ENCODE measurements at places on chromosomes 11 and 22. TPM values are rescaled to one million over a fixed set of nuclear protein-coding genes. Genes with fewer than 3 reads are reported as not detected.

GRCh38 chr22:43466710-43467109, 54.9 kb downstream of the MPPED1 start:
- no peak for DNase-seq

DNA sequence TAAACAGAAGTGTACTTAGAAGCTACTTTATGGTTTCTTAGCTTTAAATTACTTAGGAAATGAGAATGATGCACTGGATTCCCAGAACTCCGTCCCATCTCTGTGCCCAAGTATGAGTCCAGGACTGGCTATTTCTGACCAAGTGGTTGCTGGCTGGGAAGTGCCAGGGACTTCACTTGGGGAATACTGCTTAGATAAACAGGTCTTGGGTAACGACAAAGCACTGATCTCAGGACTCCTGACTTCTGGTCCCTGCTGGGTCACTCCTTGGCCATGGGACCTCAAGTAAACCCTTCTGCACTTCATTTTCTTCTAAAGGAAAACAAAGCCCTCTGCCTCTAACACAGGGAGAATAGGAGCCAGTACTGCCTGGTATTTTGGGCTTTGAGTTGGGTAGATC, 27.9 kb downstream of the ABTB2 start:
- DNase-seq: no peak

DNA sequence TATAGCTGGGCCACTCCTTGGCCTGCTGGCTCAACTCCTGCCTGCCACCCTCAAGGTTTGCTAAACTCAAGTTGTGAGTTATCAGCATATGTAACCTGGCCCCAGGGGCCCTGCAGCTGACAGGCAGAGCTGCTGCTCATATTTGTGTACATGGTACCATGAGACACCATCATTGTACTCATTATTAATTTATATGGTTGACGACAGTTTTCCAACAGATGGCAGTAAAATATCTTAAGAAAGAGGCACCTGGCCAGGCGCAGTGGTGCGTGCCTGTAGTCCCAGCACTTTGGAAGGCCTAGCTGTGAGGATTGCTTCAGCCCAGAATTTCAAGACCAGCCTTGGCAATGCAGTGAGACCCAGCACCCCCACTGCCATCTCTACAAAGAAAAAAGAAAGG, 11.4 kb upstream of the DENND5A start:
- DNase-seq: no peak

- DNase-seq: no peak
Observed at GRCh38 chr22:45290410-45290936, 5.7 kb downstream of the UPK3A start.

DNA sequence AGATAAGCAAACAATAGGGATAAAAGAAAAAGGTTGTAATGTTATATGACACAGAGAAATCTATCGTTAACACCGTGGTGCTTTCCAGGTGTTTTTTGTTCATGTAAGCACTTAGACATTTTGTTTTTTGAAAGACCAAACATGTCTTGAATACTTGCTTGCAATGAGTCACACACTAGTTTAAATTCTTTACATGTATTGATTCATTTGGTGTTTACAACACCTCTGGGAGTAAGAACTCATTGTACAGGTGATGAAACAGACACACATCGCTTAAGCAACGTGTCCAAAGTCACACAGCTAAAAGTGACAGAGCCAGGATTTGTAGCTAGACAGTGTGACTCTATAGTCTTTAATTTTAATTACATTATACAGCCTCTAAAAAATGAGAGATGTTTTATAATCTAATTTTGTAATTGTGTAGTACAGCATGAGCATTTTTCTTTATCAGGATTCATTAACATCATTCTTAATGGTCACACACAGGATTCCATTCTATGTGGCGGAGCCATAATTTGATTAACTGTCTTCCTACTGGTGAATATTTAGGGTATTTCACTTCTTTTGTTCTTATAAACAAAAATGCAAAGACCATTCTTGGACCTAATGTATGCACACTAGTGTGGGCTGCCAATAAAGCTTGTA, 148.8 kb downstream of the DBX1 start:
- DNase-seq: no peak

Gene ZBTB16
- total RNA-seq: 20.7 TPM

Gene ARCN1
- total RNA-seq: 86.2 TPM

Gene OR51E2
- not detected for total RNA-seq
